Activated CD4-positive, alpha-beta T cell treated with anti-CD3 and anti-CD28 coated beads for 36 hours (primary cell): ENCODE measurements at places on chromosomes 1 and 21. TPM values are rescaled to one million over a fixed set of nuclear protein-coding genes. Genes with fewer than 3 reads are reported as not detected.
A peak's percentile ranks its signal among the peaks of the same experiment; 100 is the strongest.

DNA sequence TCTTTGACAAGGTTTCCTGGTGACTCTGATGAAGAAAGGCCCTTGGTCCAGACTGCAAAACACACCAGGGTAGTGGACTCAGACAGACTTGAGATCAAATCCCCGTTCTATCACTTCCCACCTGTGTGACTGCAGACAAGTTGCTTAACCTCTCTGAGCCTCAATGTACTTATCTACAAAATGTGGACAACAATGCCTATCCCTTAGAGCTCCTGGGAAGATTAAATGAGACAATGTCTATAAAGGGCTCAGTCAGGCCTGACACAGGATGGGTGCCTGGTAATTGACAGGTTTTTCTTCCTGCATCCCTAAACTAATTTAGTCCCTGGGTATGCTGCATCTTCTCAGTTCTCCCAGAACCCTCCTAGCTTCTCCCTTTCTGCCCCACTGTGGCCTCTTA lies 37.9 kb upstream of the ZBTB40 start:
- H3K36me3 ChIP-seq = no peaks in the 10 kb centered on the region
- no peak for DNase-seq
- H3K4me3 ChIP-seq = no peak overlapping the region
- peaks cover 3% of the 10 kb centered on the region for H3K4me1 ChIP-seq

- no peak overlapping the region for H3K4me3 ChIP-seq
- H3K27me3 ChIP-seq = peaks cover 3% of the 10 kb centered on the region
- no peaks in the 10 kb centered on the region for H3K4me1 ChIP-seq
Measured at GRCh38 chr1:4066860-4067599, 167.0 kb upstream of the C1orf174 start.

DNA sequence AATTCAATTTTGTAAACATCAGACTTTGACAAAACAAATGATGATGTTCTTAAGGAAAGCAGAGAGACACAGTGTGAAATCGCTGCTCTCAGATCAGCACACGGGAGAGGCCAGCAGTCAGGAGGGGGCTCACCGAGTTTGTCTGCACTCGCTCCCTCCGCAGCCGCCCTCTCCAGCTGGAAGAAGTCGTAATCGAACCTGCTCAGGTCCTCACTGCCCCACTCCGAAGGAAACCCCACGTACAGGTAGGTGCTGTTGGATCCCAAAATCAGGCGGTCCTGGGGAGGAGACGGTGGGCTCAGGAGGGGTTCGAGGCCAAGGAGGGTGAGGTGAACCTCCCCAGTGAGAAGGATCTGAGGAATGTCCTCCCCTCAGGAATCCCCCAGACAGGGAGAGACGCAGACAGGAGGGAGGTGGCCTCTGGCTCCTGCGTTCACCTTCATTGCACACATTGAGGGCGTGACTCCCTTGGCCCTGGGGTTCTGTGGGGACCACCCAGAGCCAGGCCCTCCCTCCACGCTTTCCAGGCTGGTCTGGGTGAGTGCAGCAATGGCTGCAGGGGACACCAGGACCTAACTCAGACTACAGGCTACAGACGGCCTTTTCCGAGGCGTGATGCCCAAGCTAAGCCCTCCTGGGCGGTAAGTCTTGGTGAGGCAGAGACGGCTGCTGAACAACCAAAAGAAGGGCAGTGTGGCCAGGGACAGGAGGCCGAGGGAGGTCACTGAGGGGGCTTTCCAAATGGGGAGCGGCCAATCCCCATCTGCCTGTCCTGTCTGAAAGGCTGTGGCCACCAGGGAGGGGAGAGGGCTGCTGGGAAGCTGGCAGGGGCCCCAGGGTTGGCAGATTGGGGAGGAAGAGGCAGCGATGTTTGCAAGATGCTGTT lies 65.5 kb downstream of the SCCPDH start:
- no peak for DNase-seq
- H3K36me3 ChIP-seq = peaks cover 2% of the 10 kb centered on the region
- peaks cover 10% of the 10 kb centered on the region for H3K4me1 ChIP-seq
- peaks cover 2% of the 10 kb centered on the region for H3K27me3 ChIP-seq

DNA sequence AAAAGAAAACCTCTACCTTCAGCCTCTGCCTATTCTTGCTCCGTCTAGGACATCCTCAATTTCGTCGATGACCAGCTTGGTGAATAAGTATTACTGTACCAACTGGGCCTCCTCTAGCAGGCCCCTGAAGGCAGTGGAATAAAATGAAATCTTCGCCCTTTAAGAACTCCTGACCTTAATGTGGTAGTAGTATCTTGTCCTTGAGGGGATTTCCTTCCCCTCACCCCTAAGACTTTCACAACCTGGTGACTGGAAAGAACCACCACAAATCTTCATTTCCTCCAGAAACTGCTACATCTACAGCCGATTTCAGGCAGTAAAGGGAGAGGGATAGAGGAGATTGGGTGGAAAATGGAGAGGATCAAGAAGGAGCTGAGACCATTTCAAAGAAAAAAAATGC lies 1.6 kb upstream of the HAX1 start:
- H3K27ac ChIP-seq = peak overlapping the region; percentile 73
- no peak for DNase-seq
- H3K27me3 ChIP-seq = no peaks in the 10 kb centered on the region
- peak overlapping the region; percentile 52 for H3K4me3 ChIP-seq
- peaks cover 45% of the 10 kb centered on the region for H3K4me1 ChIP-seq
- H3K36me3 ChIP-seq = peaks cover 58% of the 10 kb centered on the region

DNA sequence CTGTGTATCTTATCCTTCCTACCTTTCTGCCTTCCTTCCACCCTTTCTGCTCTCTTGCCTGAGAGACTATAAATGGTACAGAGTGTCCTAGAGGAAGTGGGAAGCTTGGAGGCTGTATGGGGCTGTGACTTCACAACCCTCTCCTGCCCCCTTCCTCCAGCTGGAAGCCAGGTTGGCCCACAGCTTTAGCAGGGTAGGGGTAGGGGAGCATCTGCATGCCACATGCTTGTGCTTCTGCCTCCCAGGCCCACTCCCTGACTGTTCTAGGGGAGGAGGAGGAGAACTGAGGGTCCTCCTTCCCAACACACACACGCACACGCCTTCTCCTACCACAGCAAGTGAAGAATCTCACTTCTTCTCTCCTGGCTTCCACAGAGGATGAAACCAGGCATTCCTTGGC lies 3.9 kb upstream of the SLC27A3 start:
- H3K27me3 ChIP-seq = no peaks in the 10 kb centered on the region
- H3K27ac ChIP-seq = no peak overlapping the region
- H3K4me3 ChIP-seq = no peak overlapping the region
- DNase-seq = no peak

DNA sequence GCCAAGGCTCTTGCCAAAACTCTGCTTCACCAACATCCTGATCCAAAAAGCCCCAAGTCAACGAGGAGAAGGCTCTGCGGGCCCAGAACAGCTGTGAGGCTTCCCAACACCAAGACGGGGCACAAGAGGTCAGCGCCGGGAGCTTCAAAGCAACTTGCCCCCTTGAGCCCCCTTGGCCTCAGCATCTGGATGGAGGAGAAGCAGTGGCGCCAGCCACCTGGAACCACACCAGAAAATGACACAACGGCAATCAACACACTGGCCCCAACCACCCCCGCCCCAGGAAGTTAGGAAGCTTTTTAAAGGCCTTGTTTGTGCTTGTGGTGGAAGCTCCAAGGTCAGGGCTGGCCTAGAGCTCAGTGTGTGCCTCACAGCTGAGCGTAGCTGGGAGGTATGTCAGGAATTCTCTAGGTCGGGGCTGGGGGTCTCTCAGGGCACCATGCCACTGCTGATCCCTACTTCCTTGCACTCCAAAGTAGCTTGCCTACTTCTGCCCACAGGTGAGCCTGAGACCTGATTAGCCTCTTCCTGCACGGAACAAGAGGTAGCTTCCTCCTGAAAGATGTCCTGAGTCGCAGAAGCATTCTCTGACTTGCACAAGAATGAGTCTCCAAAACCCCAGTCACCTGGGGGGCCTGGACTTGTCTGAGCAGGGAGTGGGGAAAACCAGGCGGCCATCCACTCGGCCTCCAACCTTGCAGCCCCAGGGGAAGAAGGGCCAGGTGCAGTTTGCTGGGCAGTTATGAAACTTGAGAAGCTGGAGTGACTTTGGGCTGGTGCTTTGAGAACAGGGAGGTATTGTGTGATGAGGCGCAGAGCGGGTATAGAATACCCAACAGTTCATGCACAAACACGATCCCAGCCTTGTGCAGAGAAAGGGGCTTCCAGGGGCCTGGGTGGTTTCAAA lies 9.7 kb upstream of the SRP9 start:
- no peaks in the 10 kb centered on the region for H3K36me3 ChIP-seq
- H3K27ac ChIP-seq = no peak overlapping the region
- no peak overlapping the region for H3K4me3 ChIP-seq

GRCh38 chr1:151832318-151832980 lies 847 bp upstream of the RORC start:
- no peak overlapping the region for H3K4me3 ChIP-seq
- peaks cover 85% of the 10 kb centered on the region for H3K4me1 ChIP-seq
- no peaks in the 10 kb centered on the region for H3K27me3 ChIP-seq
- H3K36me3 ChIP-seq = no peaks in the 10 kb centered on the region

- H3K27ac ChIP-seq = no peak overlapping the region
- H3K4me3 ChIP-seq = no peak overlapping the region
Measured at GRCh38 chr1:22111115-22111514, 31.8 kb downstream of the WNT4 start.

DNA sequence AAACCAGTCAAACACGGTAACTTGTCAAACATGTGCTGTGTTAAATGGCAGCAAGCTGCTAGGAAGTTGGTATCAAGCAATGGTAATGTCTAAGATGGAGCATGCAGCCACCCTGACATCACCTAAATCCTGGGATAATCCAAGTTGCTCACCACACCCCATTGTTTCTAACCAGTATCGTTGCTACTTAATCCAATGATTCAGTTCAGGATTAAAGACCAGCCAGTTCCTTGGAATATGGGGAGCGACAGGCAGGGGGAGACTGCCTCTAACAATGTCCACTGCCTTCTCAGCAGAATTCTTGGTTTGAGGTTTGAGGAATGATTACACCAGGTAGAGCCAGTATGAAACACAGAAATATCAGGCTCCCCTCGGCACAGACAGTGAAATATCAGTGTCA lies 122.1 kb upstream of the IFFO2 start:
- H3K4me3 ChIP-seq = no peak overlapping the region
- H3K27me3 ChIP-seq = no peaks in the 10 kb centered on the region
- H3K4me1 ChIP-seq = peaks cover 25% of the 10 kb centered on the region

DNA sequence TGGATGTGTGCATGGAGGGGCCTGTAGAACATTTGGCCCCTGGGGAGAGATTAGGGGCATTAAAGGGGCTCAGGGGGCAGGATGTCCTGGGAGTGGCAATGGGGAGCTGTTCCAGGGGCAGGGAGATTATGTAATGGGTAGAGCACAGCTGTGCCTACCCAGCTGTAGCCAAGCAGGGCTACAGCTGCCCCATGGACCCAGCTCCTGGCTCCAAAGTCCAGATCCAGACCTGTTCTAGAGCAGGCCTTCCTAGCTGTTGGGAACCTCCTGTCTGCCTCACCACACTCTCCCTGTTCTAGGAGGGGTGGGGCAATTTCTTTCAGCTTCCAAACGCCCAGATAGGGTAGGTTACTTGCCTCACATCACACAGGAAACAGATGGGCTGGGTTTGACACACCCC lies 5.6 kb downstream of the RPS6KA1 start:
- H3K4me3 ChIP-seq = no peak overlapping the region
- no peaks in the 10 kb centered on the region for H3K27me3 ChIP-seq
- peaks cover under 1% of the 10 kb centered on the region for H3K36me3 ChIP-seq
- H3K27ac ChIP-seq = no peak overlapping the region
- H3K4me1 ChIP-seq = peaks cover 54% of the 10 kb centered on the region
- no peak for DNase-seq

DNA sequence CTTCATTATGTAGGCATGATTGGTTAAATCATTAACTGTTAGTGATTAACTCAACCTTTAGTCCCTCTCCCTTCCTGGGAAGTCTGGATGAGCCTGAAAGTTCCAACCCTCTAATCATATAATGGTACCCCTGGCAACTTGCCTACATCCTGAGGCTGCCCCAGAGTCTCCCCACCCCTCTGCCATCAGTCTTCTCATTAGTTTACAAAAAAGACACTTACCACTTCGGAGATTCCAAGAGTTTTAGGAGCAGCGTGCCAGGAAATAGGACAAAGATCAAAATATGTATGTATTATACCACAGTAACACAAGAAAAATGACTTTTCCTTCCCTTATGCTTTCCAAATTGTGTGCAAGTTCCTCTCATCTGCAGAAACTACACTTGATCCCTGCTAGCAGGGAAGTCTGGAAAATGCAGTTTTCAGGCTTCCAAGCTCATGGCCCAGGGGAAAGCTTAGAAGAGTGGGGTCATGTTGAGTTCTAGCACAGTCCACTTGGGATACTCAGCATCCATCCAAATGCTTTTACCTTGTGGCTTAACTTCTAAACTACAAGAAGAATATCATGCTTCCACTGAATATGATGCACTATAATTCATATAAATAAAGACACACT lies 64.6 kb upstream of the PPIH start:
- H3K27me3 ChIP-seq = peaks cover 3% of the 10 kb centered on the region
- no peak for DNase-seq
- H3K4me1 ChIP-seq = no peaks in the 10 kb centered on the region
- no peak overlapping the region for H3K27ac ChIP-seq

- H3K4me1 ChIP-seq = no peaks in the 10 kb centered on the region
- no peak overlapping the region for H3K27ac ChIP-seq
- peaks cover 9% of the 10 kb centered on the region for H3K27me3 ChIP-seq
- H3K4me3 ChIP-seq = no peak overlapping the region
- no peaks in the 10 kb centered on the region for H3K36me3 ChIP-seq
Measured at GRCh38 chr1:119475866-119476439, 31.1 kb upstream of the HSD3B1 start.

- H3K4me3 ChIP-seq = peak overlapping the region; percentile 77
- no peaks in the 10 kb centered on the region for H3K27me3 ChIP-seq
- H3K27ac ChIP-seq = peak overlapping the region; percentile 83
- H3K36me3 ChIP-seq = peaks cover 37% of the 10 kb centered on the region
- H3K4me1 ChIP-seq = peaks cover 34% of the 10 kb centered on the region
Measured at GRCh38 chr1:28518000-28518744, 12.3 kb downstream of the RCC1 start.

- peaks cover 6% of the 10 kb centered on the region for H3K27me3 ChIP-seq
- DNase-seq = no peak
- H3K4me3 ChIP-seq = no peak overlapping the region
- no peaks in the 10 kb centered on the region for H3K36me3 ChIP-seq
- H3K27ac ChIP-seq = no peak overlapping the region
- H3K4me1 ChIP-seq = no peaks in the 10 kb centered on the region
Measured at GRCh38 chr1:166129006-166129405, 37.8 kb downstream of the FAM78B start.

DNA sequence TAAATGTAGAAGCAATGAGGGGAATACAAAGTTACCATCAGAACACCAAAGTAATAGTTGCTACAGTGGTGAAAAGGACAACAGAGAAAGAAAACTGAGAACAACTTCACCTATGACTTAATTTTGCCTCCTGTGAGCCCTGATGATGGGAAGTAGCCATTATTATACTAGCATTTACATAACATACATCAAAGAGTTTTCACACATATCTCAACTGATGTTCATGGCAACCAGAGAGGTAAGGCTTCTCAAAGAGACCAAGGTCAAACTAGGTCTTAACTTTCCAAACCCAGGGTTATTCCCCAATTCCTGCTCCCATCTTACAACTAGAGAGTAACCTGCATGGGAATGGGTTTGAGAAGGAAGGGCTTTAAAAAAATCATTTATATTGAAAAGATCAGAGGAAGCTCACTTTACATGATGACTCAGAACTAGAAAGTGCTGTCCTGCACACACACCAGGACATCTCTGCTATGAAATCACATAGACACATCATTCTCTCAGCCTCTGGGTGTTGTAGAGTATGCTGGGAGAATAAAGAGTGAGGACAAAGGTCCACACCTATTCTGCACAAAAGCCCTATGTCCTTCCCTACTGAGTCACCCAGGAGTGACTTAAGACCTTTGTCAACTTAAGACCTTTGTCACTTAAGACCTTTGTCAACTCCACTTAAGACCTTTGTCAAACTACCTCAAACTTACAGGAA lies 179.7 kb downstream of the TNFSF18 start:
- no peak overlapping the region for H3K4me3 ChIP-seq
- no peaks in the 10 kb centered on the region for H3K36me3 ChIP-seq
- no peak overlapping the region for H3K27ac ChIP-seq
- H3K27me3 ChIP-seq = peaks cover 32% of the 10 kb centered on the region

LCE3D gene
- not detected for total RNA-seq

HMCN1 gene
- total RNA-seq = not detected

KRTAP19-3 gene
- total RNA-seq = not detected

FAM163A gene
- not detected for total RNA-seq
